CD4-positive, alpha-beta T cell treated with Interleukin-1 beta for 1 hour (primary cell): ENCODE measurements at places on chromosomes 7 and 10.

GRCh38 chr7:1564603-1565022 lies 5.2 kb downstream of the PSMG3 start:
- DNase-seq: no peak

- no peak for DNase-seq
Observed at GRCh38 chr10:127694580-127695193, 42.3 kb upstream of the FOXI2 start.

DNA sequence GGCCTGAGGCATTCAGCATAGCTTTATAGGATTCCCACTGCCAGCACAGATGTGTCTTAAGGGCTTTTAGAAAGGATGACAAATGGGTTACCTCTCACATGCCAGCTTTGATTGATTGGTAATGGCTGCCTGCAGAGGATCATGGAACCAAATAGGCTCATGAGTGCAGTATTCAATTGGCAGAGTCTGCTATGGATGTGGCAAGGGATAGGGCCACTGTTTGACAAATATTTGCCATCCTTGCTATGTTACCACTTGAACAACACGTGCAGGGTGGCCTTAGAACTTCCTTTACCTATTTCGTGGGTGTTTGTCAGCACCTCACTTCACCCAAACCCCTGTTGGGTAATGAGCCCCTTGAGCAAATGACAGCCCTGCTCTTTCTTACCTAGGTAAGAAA lies 139.2 kb downstream of the C10orf105 start:
- DNase-seq: no peak

DNA sequence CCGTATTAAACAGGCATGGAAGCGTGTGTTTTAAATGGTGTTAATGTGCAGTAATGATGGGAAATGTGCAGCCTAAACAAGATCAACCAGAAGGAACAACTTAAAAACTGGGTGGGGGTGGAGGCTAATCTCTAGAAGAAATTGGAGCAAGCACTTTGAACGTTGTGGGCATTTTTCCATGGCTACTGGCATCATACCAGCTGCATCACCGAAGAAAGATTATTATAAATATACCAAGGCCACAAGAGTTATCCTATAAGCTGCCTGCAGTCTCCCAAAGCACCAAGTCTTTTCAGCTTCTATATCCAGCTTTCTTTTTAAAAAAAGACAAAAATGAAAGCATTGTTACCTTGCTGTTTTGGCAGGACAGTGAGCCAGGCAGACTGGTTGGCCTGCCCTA lies 79.9 kb downstream of the FGFR2 start:
- DNase-seq: no peak
